Fibroblast of mammary gland (primary cell): ENCODE measurements at places on chromosomes 5 and 9.

GRCh38 chr5:42620579-42621216, 135.9 kb upstream of the CCDC152 start:
- peak; percentile 32 for DNase-seq

- DNase-seq: peak; percentile 74
Measured at GRCh38 chr5:96566833-96567587, 95.2 kb upstream of the CAST start.

- DNase-seq: no peak
Measured at GRCh38 chr5:3526551-3527185, 69.0 kb upstream of the IRX1 start.

GRCh38 chr5:57695179-57695578, 212.6 kb upstream of the ACTBL2 start:
- DNase-seq: no peak

DNA sequence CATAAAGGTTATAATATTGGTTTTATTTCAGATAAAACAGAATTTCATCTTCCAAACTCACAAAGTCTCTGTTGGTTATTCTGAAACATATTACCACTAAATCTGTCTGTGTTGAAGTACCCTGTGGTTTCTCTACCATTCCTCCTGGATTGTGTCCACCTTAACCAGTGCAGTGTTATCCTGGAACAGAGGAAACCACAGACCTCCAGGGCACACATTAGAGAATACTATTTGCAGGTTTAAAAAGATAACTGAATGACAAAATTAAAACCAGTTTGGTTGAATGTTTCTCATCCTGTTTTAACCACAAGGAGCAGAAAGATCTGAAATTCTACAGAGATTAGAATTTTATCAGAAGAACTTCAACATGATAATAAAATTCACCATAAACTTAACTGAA, 251.8 kb downstream of the CWC27 start:
- DNase-seq: peak; percentile 43

GRCh38 chr9:124332361-124333202, 74.8 kb downstream of the NEK6 start:
- no peak for DNase-seq
